ENCODE measurements at places on chromosomes 3 and 15.
A peak's percentile ranks its signal among the peaks of the same experiment; 100 is the strongest.

GRCh38 chr3:133138017-133138416 lies 99.8 kb downstream of the TMEM108 start:
- no peak for DNase-seq

DNA sequence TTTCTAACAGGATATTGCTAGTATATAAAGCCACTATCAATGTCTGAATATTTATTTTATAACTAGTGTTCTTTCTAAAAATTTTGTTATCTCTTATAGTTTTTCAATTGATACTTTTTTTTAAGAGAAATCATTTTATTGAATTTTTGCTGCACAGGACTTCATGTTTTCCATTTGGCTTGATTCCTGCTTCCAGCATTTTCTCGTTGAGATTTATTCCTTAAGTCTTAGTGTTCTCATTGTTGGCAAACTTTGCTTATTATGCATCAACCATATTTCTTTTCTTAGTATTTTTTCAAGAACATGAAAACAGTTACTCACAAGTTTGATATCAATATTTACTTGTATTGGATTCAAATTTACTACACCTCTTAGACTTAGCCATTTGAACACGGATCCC lies 113.4 kb downstream of the UNC13C start:
- no peak for DNase-seq

- DNase-seq: no peak
Observed at GRCh38 chr15:85772668-85773067, 22.1 kb downstream of the KLHL25 start.

GRCh38 chr15:95937128-95937528 lies 393.4 kb upstream of the NR2F2 start:
- DNase-seq: no peak

DNA sequence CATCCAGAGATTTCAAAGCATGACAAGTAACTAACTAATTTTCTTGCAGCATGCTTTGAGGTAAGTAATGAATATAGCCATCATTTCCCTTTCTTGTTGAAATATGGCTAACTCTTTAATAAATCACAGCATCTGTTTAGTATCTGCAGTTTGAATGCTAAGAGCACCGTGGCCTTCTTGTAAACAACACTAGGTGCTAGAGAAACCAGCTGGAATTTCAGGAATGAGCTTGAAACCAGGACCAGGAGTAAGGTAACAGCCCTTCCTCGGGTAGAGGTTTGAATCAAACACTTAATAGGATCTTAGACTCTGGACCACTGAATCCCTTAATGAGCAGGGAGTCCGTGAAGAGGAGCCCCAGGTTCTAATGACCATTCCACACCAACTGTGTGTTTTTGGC lies 13.6 kb downstream of the CALML4 start:
- DNase-seq: no peak

GRCh38 chr3:123347691-123348264 lies 101.1 kb downstream of the ADCY5 start:
- no peak for DNase-seq

GRCh38 chr15:52699457-52699856 lies 20.3 kb upstream of the ATOSA start:
- DNase-seq: no peak

DNA sequence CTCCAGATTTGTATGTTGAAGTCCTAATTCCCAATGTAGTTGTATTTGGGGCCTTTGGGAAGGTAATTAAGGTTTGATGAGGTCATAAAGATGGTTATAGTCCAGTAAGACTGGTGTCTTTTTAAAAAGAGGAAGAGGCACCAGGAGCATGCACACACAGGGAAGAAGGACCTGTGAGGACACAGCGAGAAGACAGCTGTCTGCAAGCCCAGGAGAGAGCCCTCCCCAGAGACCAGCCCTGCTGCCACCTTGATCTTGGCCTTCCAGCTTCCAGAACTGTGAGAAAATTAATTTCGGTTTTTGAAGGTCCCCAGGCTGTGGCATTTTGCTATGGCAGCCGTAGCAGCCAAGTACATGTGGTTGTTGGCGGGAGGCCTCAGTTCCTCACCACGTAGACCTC lies 32.8 kb upstream of the TSEN2 start:
- DNase-seq: no peak

- no peak for DNase-seq
Observed at GRCh38 chr3:194390835-194391234, 8.2 kb downstream of the GP5 start.

GRCh38 chr15:89205991-89206585 lies 15.3 kb downstream of the RLBP1 start:
- no peak for DNase-seq

DNA sequence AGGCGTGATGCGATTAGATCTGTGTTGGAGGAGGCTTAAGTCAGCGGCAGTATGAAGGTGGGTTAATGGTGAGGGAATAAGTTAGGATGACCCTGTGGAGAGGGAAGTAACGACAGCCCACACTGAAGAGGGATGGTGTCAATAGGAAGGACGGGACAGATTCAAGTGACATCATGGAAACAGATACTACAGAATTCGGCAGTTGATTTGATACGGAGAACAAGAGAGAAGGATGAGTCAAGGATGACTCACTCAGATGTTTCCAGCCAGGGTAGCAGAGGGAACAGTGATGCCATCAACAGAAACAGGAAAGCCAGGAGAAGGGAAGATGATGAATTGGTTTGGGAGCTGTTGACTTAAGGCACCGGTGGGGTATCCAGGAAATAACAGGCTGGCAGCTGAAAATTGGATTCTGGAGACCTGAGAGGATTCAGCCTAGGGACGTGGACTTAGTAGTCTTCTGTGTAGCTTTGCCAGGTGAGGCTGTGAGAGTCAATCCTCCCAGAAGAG lies 38.0 kb downstream of the SHC4 start:
- peak; percentile 79 for DNase-seq

All from adipocyte (in vitro differentiated cells).